Glomerular endothelial cell (primary cell): ENCODE measurements at places on chromosomes 5 and 9. TPM values are rescaled to one million over a fixed set of nuclear protein-coding genes. Genes with fewer than 3 reads are reported as not detected.

KDM3B gene
- total RNA-seq, result 41.2 and 44.0 TPM in 2 replicates

FCHSD1 gene
- 29.3 and 31.8 TPM in 2 replicates for total RNA-seq

PCDHGA3 gene
- total RNA-seq, result 1.6 and 4.0 TPM in 2 replicates

CCNO gene
- total RNA-seq, result 0.10 and 0.70 TPM in 2 replicates

EGFLAM gene
- total RNA-seq, result 1.2 and 4.3 TPM in 2 replicates

ADAMTS6 gene
- 11.8 and 27.2 TPM in 2 replicates for total RNA-seq

SLC25A51 gene
- 35.4 and 47.2 TPM in 2 replicates for total RNA-seq

SLC6A18 gene
- not detected in 2 replicates for total RNA-seq

SRA1 gene
- total RNA-seq, result 24.3 and 38.4 TPM in 2 replicates

HSPB3 gene
- total RNA-seq, result not detected in 2 replicates

FOXD1 gene
- total RNA-seq, result 10.8 and 16.8 TPM in 2 replicates

RNF183 gene
- total RNA-seq, result not detected in 2 replicates

WWC1 gene
- total RNA-seq, result 2.9 and 8.5 TPM in 2 replicates

KIF4B gene
- 0.23 and 0.39 TPM in 2 replicates for total RNA-seq

STX17 gene
- 14.0 and 37.3 TPM in 2 replicates for total RNA-seq

NR2F1-AS1 gene
- total RNA-seq, result 15.1 and 23.0 TPM in 2 replicates

ZFP2 gene
- total RNA-seq, result 0.39 and 0.82 TPM in 2 replicates
